ENCODE measurements at places on chromosomes 13 and 19.
A peak's percentile ranks its signal among the peaks of the same experiment; 100 is the strongest.

- no peak for DNase-seq
Observed at GRCh38 chr19:1705367-1705766, 47.9 kb upstream of the ONECUT3 start.

DNA sequence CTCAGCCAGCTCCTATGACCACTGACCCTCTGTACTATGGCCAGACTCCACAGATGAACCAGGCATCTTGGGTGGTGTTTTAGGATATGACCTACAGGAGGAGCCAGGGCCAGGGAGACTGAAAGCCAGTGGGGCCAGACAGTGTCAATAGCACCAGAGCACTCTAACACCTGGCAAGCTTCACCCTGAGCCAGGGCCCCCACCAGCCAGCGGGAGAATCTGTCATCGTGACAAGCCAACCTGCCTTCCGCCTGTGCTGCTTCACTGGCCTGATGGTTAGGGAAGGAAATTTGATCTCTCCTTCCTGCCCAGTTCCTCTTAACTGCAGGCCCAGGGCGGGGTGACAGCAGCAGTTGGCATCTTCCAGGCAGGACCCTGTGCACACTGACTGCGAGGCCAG, 222.4 kb downstream of the UQCRFS1 start:
- no peak for DNase-seq

DNA sequence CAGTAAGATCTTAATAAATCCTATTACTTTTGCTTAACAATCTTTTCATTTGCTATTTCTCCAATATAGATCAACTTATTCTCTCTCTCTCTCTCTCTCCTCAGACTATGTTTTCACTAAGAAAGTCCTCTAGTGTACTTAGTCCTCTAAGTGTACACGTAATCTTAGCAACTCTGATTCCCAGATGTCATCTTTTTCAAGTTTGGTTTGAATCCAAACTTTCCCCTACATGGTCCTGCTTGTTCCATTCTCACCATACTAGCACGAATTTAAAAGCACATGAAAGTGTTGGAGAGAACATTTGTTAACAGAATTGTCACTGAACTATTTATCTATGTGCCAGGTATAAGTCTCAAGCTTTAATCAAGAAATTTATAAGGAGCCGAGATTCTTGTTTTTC, 202.9 kb downstream of the SPRY2 start:
- DNase-seq = no peak

GRCh38 chr13:37274569-37275497, 169.4 kb upstream of the CSNK1A1L start:
- DNase-seq = no peak

GRCh38 chr13:91097269-91097668, 250.2 kb upstream of the MIR17HG start:
- DNase-seq = no peak

GRCh38 chr13:26529441-26529840, 28.0 kb upstream of the WASF3 start:
- no peak for DNase-seq

DNA sequence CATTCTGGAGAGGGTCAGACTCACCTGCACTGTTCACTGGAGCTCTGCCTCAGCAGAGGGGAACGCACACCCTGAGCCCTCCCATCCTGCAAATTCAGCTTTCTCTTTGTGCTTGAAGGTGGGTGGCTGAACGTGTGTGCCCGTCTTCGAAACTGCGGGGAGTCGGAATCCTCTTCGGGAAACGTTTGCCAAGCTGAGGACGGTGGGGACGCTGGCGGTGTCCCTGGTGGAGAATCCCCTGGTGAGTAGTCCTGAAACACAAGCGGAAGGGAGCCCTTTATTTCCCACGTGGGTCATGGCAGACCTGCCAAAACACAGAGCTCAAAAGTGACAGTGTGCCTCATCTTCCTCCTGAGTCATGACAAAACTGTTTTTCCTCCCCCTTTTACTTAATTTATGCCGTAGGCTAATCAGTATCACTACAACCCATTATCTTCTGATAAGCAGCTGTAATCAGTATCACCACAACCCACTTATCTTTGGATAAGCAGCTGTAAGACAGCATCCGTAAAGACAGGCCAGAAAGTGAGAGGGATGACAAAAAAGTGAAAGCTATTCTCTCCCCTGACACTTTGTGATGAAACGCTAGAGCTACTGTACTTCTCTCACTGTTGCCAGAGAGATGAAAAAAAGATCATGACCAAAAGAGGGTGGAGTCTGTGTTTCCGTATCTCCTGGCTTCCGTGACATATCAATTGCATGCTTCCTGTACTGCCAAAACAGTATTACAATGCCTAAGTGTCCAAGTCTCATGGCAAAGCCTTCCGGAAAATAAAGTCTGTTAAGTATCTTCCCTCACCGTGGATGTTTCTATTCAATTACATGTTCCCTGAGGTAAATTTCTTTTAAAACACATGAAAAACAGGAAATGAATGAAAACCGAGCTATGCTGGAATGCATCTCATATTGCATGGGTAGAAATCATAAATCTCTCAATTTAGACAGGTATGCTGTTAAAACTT, 155.5 kb downstream of the TBC1D4 start:
- peak; percentile 40 for DNase-seq

DNA sequence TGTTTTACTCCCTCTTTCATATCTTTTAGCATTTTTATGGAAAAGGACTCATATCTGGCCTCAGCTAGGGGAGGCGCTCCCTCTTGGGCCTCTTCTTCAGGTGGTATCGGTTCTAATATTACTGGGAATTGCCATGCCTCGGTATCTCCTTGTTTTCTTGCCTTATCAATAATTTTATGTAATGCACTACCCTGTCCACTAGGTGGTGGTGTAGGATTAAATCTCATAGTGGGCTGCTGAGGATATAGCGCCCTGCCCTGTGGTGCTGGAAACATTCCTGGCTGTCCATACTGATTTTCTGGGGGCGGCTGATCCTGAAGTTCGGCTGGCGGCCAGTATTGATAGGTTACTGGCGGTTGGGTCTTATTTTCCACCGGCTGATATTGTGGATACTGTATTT, 35.8 kb downstream of the ZNF420 start:
- no peak for DNase-seq

DNA sequence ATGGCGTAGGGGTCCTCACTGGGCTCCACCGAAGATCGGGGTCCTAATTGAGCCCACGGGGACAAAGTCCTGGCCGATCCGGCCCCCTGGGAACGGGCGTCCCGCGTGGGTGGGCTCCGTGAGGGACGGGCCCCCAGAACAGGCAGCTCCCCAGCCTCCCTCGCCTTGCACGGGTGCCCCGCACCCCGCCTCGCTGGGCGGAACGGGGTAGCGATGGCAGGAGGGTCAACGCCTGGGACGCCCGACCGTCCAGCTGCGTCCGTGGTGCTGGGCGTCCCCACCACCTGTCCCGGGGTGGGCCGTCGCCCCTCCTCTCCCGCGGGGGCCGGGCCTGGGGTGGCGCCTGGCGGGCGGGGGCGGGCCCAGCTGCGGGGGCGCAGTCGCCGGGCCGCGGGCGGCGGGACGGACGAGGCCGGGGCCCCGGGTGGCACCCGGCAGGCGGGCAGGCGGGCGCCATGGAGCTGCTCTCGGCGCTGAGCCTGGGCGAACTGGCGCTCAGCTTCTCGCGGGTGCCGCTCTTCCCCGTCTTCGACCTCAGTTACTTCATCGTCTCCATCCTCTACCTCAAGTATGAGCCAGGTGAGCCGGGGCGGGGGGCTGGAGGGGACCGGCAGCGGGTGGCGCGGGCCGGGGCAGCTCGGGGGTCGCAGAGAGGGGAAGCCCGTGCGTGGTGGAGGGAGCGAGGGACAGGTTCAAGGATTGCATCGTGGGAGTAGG, at the start of gene TMEM38A:
TSS of gene TMEM38A (plus strand) at position 377 of the 717 bp plus-strand sequence. CDS start at position 456, 79 bp downstream.
- peak; percentile 28 for DNase-seq

DNA sequence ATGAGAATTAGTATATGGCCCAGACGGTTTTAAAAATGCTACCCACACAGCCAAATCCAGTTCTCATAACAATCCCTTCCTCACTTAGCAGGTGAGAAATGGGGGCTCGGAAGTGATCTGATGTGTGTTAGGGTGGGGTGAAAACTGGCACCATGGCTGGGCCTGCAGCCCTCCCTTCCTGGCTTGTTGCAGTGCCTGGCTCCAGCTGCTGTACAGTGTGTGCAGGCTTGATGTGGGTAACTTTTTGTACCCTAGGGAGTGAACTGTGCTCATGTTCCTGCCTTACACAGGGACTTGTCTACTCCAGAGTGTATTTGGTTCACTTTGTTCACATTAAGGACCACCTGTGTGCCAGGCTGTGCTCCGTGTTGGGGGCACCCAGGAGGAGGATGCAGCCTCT, 177.2 kb downstream of the LMO7 start:
- no peak for DNase-seq

DNA sequence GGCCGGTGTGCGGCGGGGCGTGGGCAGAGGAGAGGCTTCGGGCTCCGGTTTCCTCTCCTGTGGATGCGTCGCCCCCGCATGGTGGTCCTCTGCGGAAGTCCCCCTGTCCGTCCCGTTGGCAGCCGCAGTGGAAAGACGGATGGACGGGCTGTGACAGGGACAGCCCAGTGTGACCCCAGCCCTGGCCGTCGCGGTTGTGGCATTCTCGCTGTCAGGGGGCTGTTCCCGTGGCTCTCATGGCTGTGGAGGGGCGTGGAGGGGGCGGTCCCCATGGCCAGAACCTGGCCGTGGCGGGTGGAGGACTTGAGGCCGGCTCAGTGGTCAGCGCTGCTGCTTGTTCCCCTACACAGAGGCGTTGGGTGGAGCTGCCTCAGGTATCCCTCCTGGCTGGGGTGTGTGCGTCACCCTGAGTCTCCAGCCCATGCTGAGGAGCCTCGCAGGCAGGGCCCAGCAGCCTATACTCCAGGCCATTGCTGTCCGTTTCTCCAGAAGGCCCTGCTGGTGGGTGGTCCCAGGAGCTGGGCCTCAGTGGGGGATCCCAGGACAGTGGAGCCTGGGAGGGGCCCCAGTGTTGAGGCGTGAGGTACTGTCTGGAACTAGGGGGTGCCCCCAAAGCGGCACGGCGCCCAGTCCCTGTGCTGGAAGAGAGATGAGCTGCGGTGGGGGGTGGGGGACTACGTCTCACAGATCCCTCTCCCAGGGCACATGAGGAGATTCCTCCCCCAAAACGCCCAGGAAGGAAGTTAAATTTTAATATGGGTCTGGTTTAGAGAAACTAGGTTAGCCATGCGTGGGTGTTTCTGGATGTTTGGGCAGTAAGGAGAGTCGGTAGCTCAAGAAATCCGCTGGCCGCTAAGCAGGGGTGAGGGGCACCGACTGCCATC, 20.3 kb downstream of the CSNK1G2 start:
- DNase-seq = no peak

DNA sequence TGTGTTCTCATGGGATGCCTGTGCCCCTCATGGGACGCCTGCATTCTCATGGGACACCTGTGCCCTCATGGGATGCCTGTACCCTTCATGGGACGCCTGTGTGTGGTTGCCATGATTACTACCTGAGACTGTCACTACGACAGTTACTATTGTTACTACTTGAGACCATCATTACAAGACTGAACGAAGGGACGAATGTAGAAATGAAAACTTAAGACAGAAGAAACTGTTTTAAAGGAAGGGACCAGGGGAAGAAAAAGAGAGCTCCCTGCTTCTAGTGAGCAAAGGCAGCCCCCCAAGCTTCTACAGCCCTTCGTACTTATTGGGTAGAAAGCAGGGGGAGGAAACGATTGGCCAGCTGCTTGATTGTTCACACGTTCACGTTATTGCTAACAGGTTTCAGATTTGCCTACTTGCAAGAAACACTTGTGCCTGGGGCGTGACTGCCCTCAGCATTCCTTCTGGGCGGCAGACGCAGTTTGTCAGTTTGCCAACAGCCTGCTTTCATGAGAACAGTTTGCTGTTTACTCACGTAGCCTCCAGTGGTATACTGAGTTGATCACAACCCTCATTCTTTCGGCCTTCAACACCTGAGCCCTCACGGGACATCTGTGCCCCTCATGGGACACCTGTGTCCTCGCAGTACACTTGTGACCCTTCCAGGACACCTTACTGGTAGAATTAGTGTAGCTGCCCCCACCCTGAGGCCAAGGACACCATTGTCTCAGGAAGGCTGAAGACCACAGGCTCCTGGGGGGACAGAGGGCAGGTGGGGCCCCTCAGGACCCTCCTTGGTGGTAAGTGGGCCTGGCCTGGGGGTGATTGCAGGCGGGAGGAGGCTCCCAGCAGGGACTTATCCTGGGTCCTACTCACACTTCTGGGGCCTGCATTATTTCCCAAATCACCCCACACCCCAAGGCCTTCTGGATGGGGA, 2.5 kb upstream of the S1PR4 start:
- no peak for DNase-seq

DNA sequence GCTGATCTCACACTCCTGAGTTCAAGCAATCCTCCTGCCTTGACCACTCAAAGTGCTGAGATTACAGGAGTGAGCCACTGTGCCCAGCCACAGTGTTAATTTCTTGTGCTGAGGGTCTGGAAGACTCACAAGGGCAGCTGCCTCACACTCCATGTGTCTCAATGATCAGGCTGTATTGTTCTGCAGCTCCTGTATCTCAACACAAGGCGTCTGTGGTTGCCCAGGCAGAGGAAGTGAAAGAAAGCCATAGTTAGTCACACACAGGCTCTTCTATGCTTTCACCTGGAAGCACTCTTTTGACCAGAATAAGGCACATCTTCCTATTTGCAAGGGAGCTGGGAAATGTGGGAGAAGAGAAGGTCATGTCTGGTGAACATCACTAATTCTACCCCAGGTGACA, 107.3 kb upstream of the ZNF507 start:
- DNase-seq = no peak

Measured in stimulated activated CD4-positive, alpha-beta T cell treated with anti-CD3 and anti-CD28 coated beads, TNF-alpha, amount 100 ng/mL, for 48 hours (primary cell).